Effector CD4-positive, alpha-beta T cell (primary cell): ENCODE measurements at places on chromosomes 4 and X.

- no peak for DNase-seq
Measured at GRCh38 chr4:6752486-6752829, 30.1 kb upstream of the KIAA0232 start.

DNA sequence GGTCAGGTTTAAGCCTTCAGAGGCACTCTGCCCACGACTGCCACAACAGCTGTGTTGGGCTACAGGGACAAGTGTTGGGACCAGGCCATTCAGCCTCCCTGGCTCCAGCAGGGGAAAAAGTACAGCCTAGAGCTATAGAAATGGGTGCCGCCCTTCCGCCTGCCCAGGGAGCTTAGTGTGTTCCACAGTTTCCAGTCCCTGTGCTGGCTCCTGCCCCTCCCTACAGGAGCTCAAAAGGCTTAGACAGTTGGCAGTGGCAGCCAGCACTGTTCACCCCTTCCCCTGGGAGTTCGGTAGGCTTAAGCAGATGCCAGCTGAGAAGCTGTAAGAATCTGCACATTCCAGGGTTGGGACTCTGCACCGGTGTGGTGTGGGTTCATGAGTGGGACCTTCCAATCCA is 408.2 kb upstream of the INTU start:
- no peak for DNase-seq

GRCh38 chr4:137707102-137707620 is 174.9 kb upstream of the PCDH18 start:
- DNase-seq: no peak

DNA sequence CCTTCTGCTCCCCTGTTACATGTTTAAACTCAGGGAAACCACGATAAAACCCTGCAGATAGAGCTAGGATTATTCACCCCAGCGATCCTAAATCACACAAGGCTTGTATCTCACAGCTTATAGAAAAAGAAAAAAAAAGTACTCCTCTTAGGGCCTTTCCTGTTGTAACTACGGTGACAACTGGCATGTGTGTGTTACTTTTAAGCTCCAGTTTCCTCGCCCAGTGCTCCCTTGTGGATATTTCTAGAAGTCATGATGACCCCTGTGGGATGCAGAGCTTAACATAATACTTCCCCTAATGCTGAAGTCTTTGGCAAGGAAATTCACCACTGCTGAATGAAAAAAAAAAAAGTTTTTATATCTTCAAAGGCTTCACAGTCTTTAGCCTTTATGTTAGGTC is 114.7 kb downstream of the NWD2 start:
- no peak for DNase-seq

DNA sequence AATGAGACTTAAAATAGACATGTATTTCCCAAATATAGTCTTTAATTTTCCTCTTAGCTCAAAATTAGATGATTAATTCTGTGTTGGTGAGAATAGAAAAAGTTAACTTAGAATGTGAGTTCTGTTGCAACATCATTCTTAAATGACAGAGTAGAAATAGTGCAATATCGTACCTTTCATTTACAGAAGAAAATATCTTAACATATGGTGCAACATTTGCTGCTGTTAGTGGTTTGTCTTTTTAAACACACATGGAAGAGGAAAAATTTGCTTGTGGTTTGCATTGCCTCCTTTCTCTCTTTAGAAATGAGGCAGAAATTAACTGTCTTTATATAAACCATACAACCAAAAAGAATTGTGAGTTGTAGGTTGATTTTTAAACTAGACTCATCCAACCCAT is 39.3 kb upstream of the FHDC1 start:
- no peak for DNase-seq

- no peak for DNase-seq
Measured at GRCh38 chr4:176593943-176594342, 198.8 kb downstream of the VEGFC start.
